ENCODE measurements at places on chromosomes 2 and 18. TPM values are rescaled to one million over a fixed set of nuclear protein-coding genes. Genes with fewer than 3 reads are reported as not detected.

The RSAD2 gene
- not detected for total RNA-seq

The LYPD6 gene
- 1.5 TPM for total RNA-seq

The LYPD6B gene
- total RNA-seq = 0.69 TPM

The TUBA4B gene
- not detected for total RNA-seq

The PTH2R gene
- total RNA-seq = not detected

- H3K36me3 ChIP-seq = no peaks in the 10 kb centered on the region
- peaks cover 5% of the 10 kb centered on the region for H3K4me1 ChIP-seq
- H3K27ac ChIP-seq = no peak overlapping the region
- H3K4me3 ChIP-seq = no peak overlapping the region
- DNase-seq = no peak
- peaks cover 2% of the 10 kb centered on the region for H3K27me3 ChIP-seq
Measured at GRCh38 chr2:150625303-150625702, 137.8 kb upstream of the RND3 start.

GRCh38 chr2:219687272-219687671, 59.8 kb downstream of the SLC4A3 start:
- no peak overlapping the region for H3K4me3 ChIP-seq
- no peak overlapping the region for H3K27ac ChIP-seq
- peaks cover 19% of the 10 kb centered on the region for H3K36me3 ChIP-seq
- DNase-seq = no peak

DNA sequence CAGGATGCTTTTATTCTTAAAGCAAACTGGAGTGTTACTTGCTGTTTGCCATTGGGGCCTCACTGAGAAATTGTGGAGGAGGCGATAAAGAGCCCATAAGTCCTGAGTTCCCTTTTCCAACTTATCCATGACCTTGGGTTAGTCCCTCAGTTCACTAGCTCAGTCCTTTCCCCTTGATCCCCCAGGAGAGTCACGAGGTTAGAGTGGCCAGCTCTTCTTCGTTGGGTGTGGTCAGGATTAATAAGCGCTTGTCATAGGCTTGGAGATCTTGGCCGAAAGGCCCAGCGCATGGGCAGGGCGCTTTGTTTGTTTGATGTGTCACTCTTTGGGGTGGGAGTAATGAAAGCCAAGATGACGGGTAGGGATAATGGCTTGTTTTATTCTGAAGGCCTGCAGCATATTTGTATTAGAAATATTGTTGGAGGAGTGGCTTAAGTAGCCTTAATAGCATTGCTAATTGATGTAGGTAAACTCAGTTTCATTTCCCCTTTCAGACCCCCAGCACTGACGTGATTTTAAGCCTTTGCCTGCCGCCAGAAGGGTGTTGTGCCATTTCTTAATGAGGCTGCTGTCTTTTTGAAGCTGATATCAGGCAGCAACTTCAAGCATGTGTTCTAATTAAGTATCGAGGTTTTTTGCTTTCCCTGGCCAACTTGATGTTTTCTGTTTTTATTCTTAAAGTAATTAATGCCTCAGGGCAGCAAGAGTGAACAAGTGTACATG, 15.7 kb downstream of the GRHL1 start:
- H3K27me3 ChIP-seq = no peaks in the 10 kb centered on the region
- no peak overlapping the region for H3K27ac ChIP-seq
- no peaks in the 10 kb centered on the region for H3K36me3 ChIP-seq
- no peak for DNase-seq
- H3K4me3 ChIP-seq = no peak overlapping the region
